ENCODE measurements at places on chromosomes 11 and 22. TPM values are rescaled to one million over a fixed set of nuclear protein-coding genes. Genes with fewer than 3 reads are reported as not detected.

DNA sequence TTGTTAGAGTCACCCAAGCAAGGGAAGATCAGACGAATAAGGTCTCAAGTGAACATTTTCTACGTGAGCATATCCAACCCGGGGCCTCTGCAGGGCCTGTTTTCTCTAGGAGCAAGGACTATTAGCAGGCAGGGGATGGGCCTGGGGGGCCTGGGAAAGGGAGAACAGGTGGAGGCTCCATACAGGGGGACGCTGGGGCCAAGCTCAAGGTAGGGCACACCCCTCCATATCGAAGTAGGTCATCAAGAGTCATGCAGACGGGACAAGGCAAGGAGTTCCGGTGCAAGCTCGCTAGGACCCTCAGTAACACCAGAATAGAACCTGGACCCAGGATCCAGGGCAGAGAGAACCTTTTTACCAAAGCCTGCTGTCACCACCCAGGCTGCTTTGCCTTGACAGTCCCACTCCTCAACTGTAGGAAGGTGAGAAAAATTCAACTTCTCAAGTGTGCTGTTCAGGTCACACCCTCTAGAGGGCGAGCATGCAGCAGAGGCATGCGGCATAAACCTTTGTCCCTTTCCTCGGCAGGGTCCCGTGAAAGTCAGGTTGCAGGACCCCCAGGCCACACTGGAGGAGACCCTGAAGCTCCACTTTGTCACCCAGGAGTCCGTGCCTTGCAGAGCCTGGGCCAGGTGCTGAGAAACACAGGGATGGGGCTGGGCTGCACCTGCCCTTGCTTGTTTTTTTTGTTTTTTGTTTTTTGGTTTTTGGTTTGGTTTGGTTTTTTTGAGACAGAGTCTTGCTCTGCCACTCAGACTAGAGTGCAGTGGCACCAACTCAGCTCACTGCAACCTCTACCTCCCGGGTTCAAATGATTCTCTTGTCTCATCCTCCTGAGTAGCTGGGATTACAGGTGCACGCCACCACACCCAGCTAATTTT is 8.6 kb upstream of the APOBEC3B start:
- DNase-seq: no peak

- no peak for DNase-seq
Measured at GRCh38 chr22:46008291-46008690, 31.3 kb upstream of the WNT7B start.

DNA sequence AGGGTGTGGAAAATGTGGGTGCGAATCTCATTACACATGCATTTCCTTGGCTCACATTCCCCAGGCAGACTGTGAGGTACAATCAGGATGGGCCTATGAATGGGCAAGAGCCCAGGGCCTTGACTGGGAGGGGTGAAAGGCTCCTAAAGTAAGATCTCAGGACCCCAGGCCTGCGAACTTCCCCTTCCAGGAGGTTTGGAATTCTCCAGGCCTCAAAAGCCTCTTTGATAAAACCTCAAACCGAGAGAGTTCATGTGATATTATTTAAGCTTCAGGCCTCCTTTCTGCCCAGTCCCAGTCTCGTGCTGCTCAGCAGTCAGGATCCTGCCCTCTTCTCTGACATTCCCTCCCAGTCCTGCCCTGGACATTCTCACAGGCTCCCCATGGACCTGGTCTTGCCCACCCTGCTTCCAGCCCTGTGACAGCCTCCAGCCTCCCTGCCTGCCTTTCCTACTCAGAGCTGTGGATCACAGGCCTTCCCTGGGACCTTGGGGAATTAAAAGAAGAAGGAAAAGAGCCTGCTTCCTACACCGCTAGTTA is 37.3 kb upstream of the TEAD1 start:
- no peak for DNase-seq

The P2RY6 gene
- polyA plus RNA-seq: 1.1 TPM

DNA sequence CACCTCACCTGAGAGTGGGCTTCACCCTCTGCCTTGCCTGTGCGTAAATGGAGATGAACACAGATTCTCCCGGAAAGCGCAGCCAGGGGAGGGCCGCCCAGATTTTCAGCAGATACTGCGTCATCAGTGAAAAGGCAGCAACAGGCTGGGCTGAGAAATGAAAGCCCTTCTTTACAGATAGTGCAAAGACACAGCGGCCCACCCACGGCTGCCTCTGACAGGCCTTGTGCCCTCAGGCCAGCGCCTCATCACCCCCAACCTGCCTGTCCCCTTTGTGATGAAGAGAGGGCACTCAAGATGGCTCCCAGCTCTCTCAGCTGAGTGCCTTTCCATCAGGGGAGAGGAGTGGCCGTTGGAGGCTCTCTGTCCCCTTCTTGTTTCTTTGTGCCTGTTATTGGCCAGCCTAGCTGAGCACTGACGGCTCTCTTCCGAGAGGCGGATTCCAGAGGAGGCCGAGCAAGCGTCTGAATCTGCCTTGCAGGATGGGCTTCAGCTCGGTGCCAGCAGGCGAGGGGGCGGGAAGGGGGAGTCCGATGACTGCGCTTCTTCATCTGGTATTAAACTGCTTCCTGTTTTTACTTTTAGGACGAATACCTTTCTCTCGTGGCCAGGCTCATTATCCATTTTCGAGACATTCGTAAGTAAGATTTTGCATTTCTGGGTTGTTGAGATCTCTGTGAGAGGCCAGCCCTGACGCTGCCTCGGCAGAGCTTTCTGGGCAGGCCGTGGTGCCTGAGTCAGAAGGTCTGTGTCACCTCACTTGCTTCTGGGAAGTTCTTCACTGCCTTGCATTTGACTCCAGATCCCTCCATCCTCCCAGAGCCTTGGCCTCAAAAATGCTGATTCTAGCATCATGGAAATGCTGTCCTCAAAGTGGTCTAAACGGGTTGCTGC is 43.7 kb downstream of the MED15 start:
- DNase-seq: peak; percentile 54

The DSCAML1 gene
- polyA plus RNA-seq: not detected

DNA sequence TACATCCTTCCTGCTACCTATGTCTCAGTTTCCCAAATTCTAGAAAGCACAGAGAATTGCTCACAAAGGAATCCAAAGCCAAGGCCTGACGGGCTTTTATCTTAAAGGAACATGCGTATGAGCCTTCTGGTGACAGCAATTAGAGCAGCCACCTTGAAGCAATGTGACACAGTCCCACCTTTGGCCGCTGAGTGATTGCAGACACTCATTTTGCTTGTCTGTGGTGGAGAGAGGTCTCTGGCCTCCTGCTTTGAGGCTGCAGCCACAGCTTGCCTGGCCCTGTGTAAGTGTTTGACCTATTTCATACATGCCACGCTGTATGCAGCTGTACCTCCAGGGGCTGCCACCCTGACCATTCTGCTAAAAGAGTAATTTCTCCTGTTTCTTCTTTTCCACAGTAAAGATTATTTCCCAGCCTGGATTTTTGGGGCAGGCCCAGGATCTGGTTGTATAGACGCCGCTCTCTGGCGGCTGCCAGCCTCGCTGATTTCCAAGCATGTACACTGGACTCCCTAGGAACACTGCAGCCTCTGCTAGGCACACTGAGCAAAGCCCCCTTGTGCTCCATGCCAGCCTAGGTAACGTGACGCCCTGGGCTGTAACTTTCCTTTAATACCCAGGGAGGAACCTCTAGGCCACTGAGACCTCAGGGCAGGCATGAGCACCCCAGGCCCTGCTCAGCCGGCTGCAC is 1.1 kb upstream of the TMA7B start:
- DNase-seq: no peak

DNA sequence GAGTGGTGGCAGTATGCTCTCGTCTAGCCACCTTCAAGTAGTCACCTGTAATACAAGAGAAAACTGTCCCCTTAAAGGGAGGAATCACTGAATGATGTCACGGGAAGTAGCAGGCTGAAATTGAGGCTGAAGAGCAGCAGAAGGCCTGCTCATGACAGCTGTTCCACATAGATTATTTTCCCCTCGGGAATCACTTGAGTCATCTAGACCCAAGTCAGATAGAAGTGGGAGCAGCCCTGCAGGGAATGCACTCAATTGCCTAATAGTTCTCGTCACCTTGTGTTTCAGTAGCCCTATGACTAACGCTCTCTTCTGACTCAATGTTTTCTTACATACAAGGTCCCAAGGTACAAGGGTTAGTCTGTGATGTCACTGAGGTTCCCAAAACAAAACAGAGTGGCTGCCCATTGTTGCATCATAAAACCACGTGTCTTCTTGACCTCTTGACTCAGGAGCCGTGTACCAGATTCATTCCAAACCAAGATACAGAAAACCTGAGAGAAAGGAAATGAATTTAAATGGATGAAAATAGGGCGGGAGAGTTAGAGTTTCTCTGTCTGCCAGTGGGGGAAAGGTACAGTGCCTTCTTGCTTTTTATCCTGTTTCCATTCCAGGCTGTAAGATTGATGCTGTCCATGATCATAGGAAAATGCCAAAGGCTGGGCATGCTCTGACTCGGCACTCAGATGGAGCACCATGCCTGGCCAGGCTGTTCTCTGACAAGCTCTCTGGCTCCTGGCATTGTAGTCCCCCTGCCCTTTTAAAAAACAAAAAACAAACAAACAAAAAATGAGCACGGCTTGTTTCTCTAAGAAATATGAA is 21.6 kb upstream of the C11orf96 start:
- no peak for DNase-seq

GRCh38 chr11:93783765-93784144 is 327 bp upstream of the MED17 start:
- DNase-seq: no peak

The OR51B2 gene
- not detected for polyA plus RNA-seq

The OR4A5 gene
- polyA plus RNA-seq: not detected

The PSMC3 gene
- 118 TPM for polyA plus RNA-seq

The SOX6 gene
- 36.5 TPM for polyA plus RNA-seq

DNA sequence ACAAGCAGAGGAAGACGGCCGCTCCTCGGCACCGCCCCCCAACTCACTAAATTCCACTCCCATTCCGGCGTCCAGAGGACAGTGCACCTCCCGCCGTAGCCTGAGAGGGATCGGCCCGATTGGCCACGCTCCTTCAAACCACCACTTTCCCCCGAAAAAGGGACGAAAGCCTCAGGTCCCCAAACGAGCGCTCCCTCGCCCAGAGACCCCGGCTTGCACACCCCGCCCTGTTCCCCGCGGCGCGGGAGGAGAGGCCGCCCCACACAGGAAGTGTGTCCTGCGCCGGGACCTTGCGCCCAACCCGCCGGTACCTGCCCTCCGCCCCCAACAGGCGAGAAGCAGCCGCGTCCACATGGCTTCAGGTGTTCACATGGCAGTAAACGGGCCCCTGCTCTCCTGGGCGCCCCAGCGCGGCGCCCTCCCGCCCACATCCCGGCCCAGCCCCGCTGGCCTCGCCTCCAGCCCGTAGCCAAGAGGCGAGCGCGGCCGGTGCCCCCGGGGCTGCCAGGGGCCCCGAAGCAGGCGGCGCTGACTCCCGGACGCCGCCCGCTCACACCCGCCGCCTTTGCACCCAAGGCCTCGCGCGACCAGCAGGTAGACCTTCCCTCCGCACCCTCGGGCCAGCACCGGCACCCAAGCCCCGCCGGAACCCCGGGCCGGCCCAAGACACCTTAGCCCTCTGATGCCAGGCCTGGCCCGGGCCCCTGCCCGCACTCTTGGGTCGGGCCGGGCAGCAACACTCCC is 849 bp downstream of the TCF20 start:
- peak; percentile 26 for DNase-seq

- DNase-seq: no peak
Measured at GRCh38 chr11:12784445-12784844, 110.2 kb downstream of the TEAD1 start.

DNA sequence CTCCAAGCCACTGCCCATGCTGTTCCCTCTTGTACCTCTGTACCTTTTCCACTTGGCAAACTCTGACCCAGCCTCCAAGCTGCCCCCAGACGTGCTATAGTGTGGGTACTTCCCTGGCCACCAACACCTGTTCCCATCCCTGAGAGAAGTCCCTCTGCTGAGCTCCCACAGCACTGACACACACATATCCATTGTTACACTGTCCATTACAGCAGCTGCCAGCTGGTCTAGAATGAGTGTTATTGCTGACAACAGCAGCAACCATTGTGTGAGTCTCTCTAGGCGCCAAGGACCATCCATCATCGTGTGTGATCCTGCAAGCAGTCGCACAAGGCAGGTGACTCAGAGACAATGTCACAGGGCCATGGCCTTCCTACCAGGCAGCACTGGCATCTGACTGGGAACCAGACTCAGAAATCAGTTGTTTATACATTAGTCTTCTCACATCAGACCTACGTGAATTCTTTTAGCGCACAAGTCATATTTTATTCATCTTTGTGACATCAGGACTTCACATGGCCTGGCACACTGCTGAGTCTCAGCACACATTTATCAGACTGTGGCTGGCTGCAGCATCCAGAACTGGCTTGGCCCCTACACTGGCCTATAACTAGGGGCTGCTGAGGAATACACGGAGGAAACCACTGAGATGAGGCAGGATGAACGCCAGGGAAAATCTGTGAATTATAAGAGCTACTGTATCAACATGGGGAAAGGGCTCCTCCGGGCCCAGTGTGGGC is 56.4 kb downstream of the SGSM3 start:
- peak; percentile 30 for DNase-seq

DNA sequence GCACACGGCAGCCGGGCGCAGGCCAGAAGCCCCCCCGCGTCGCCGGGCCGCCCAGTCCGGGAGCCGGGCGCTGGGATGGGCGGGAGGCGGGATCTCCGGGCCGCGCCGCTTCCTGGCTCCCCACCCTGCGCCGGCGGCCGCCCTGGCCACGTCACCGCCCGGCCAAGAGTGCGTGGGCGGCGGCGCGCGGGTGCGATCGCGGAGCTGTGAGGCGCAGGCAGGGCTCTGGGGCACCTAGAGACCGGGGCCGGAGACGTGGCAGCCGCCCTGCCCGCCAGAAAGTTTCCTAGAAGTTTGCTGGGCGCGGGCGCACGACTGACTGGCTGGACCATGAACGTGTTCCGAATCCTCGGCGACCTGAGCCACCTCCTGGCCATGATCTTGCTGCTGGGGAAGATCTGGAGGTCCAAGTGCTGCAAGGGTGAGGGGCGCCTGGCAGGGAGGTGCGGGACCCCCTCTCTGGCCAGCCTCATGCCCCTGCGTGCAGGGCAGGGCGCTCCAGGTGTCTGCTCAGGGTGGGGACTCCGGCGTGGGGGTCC is at the start of gene KDELR3:
KDELR3 (plus strand) TSS at position 193 of the 539 bp plus-strand sequence; CDS start at position 331, 138 bp downstream.
- DNase-seq: peak; percentile 59
